ENCODE measurements at places on chromosomes 2 and 18.

- DNase-seq = no peak
Measured at GRCh38 chr2:10935953-10936942, 24.5 kb downstream of the KCNF1 start.

DNA sequence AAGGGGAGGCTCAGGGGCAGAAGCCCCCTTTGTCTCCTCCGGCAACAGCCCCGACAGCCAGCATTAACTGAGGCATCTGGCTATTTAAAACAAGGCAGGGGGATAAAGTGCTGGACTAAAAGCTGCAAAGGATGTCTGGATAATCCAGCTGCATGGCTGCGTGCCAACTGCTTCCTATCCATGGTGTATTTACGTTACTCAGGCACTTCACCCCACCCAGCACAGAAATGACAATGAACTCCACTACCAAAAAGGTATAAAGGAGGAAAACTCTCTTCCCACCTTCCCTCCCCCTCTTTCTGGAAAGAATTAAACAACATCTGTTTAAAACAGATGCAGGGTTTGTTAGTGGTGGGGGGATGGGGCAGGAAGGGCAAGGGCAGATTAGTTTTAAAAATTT is 82.5 kb downstream of the SPRED2 start:
- DNase-seq = peak; percentile 82

GRCh38 chr2:205563646-205564045 is 118.7 kb upstream of the NRP2 start:
- DNase-seq = no peak

GRCh38 chr2:118065921-118066511 is 22.3 kb upstream of the INSIG2 start:
- no peak for DNase-seq

DNA sequence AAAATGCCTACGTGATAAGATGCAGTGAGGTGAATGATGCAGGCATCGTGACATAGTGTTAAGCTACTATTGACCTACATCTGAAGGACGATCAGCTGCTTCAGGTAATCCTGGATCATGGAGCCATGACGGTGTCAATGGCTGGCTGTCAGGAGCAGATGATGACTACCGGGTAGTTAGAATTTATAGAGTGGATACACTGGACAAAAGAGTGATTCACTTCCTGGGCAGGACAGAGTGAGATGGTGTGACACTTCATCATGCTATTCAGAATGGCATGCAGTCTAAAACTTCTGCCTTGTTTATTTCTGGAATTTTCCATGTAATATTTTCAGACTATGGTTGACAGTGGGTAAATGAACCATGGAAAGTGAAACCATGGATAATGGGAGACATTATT is 29.5 kb downstream of the METTL8 start:
- no peak for DNase-seq

GRCh38 chr2:200856806-200857205 is 7.7 kb downstream of the CLK1 start:
- DNase-seq = no peak

- no peak for DNase-seq
Measured at GRCh38 chr18:25449046-25449445, 97.1 kb upstream of the ZNF521 start.

GRCh38 chr18:35495536-35496314 is 2.0 kb downstream of the INO80C start:
- no peak for DNase-seq

DNA sequence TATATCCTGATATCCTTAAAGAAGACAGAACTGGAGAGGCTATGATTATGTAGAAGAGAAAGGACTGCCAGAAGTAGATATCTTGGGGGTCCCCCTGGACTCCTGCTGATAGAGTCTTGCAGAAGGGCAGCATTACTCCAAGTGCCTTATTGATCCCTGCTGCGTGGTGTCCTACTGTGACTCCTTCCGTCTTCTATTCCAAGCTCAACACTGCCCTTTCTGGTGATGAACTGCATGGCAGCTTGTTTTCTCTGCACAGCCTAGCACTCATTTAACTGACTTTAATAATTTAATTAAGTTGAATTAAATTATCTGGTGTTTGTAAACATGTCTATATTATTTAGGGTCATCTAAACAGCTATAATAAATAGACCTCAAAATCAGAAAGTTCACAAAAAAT is 194.1 kb upstream of the DSEL start:
- DNase-seq = no peak

GRCh38 chr2:31384351-31384750 is 30.2 kb downstream of the XDH start:
- no peak for DNase-seq

- DNase-seq = no peak
Measured at GRCh38 chr2:143329288-143329687, 200.1 kb downstream of the ARHGAP15 start.

DNA sequence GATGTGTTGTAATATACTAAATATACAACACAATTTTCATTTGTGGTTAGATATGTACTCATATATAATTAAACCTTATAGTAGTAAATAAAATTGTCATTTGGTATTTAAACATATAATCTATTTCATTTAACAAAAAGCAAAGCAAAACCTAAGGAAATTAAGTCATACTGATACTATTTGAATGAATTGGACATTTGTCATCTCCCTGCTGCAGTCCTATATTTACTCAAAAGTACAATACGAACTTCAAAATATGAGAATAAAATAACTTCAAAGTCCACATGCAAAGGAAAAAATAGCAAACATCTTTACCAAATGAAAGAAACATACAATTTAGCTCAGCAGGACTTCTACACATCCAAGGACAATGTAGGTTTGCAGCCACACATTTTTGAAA is 11.8 kb upstream of the HAT1 start:
- DNase-seq = no peak

DNA sequence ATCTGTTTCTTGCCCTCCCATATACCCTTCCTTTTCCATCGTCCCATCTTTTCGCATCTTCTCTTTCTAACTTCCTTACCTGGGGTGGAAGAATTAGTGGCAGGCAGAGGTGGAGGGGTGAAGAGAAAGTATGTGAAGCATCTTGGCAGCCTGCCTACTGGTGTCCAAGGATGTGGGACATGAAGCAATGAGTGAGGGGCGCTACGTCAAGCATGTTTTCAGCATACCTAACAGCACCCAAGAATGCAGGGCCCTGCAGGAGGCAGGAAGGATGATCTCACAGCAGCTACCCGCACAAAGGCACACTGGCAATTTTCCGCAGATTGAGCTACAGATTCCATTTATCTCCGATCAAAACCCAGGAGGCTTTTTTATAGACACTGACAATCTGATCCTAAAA is 42.2 kb downstream of the METTL4 start:
- DNase-seq = no peak

DNA sequence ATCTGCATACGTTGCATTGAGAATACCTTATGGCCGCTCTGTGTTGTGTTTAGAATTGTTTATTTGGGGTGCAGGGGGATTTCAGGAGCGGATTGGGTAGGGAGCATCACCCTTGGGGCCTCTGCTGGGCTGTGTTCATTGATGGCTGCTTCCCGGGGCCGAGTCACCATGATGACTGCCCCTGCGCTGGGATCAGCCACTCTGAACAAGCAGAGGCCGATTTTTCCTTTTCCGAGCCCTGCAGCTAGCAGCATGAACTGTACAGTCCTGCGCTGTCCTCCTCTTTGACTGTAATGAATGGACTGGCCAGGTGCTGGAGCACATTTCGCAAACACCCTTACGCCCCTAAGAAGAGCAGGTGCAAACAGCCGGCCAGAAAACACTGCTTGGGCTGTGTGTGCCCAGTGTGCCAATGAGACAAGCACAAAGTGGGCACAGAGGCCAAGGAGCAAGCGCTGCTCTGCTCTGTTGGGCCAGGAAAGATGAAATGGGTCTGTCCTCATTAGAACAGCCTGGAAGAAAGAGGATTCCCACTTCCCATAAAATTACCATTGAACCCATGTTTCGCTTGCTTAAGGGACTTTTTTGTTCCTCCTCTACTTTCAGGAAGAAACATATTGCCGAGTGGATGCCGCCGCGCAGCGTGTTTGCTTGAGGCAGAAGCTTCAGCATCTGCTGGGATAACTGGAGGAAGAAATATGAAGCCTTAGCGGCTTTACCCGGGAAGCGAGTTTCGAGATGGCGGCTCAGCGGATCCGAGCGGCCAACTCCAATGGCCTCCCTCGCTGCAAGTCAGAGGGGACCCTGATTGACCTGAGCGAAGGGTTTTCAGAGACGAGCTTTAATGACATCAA is 82.7 kb downstream of the SH3BP4 start:
- no peak for DNase-seq

- no peak for DNase-seq
Measured at GRCh38 chr18:62396967-62397366, 71.9 kb downstream of the TNFRSF11A start.

GRCh38 chr2:230904856-230905447 is 20.1 kb downstream of the GPR55 start:
- no peak for DNase-seq

All from right forelimb (tissue), 1 donor.